ENCODE measurements at places on chromosomes 12 and 14.

GRCh38 chr12:106974511-106974910, 12.4 kb downstream of the MTERF2 start:
- no peak for DNase-seq

DNA sequence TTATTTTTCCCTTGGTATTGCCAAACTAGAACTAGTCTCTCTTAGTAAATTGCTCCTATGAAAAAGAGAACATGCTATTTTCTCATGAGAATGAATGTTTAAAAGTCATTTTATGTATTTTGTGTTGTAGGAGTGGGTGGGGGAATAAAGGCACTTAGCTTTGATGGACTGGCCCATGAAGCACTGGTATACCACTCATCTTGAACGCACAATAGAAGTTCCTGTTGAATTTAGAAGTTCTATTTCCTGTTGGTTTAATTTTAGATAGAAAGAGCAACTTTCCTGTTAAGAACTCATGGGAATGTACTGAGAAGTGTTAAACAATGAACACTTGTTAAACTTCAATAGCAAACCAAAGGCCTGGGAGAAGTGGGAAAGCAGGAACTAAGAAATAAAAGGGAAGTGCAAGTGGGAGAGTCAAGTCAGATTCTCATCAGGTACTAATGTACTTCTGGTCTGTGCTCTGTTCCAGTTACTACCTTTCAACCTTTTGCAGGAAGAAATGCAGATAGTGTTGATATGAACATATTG, 23.1 kb downstream of the TTC6 start:
- no peak for DNase-seq

DNA sequence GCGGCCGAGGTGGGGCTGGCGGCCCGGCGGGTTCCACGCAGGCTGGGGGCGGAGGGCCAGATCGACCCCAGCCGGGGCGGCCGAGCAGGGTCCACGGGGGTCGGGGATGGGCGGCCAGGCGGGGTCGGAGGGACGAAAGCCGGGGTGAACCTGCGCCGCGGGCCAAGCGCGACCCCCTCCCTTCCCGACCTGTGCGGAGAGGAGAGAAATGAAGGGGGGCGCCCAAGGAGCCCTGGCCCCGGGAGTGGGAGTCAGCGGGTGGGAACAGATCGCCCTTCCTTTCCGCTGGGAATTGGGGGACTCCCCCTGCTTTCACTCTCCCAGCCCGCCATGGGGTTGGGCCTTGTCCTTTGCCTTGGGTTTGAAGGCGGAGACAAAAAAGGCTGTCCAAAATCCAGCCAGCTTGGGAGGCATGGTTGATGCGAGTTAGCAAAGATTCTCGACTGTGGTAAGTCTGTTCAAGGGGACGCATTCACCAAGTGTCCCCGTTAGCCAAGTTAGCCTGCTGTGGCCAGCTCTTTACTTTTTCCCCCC, 559 bp upstream of the CKAP4 start:
- peak; percentile 45 for DNase-seq

DNA sequence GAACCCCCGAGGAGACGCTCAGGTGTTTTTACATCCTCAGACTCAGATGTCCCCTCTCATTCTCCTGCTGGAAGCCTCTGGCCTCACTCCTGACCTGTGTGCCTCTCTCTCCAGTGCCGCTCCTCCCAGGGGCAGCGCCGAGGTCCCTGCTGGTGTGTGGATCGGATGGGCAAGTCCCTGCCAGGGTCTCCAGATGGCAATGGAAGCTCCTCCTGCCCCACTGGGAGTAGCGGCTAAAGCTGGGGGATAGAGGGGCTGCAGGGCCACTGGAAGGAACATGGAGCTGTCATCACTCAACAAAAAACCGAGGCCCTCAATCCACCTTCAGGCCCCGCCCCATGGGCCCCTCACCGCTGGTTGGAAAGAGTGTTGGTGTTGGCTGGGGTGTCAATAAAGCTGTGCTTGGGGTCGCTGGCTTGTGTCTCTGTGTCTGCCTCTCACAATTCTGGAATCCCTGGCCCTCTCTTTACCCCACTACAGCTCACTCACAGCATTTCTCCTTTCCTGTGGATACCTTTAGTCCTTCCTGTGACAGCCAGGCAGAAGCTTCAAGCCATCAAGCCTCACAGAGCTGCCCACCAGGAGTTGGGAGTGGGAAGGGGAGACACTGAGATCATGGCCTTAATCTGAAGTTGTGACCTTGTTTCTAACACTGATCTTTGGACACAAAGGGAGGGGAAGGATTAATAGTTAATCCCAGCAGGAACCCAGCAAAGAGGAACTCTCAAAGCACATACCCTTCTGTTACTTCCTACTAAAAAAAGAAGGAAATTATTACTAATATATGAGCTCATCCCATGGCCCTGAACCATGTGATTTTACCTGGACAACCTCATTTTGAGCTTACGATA, 1.1 kb upstream of the SOAT2 start:
- no peak for DNase-seq

DNA sequence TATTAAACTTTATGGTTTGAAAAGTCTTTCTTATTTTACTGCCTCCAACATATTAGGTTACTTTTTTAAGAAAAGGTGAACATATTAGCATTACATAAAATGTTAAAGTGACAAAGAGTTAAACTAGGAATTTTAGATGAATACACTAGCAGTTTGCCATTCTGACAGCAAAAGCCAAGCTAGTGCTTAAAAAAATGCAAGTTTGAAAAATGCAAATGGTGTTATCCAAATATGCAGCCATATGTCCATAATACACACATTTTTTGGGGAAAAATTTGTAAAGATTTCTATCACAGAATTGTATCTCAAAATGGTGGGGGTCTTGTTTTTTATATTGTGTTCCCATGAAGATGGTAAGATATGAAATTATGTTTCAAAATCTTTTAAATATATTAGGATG, 466.1 kb downstream of the FOXG1 start:
- no peak for DNase-seq

- no peak for DNase-seq
These were observed 55.7 kb downstream of the NINJ2 start for GRCh38 chr12:607541-608001.

- no peak for DNase-seq
These were observed 23.5 kb upstream of the RIMBP2 start for GRCh38 chr12:130739571-130739970.

- DNase-seq: peak; percentile 56
These were observed 62.8 kb upstream of the EGLN3 start for GRCh38 chr14:34013721-34014060.

DNA sequence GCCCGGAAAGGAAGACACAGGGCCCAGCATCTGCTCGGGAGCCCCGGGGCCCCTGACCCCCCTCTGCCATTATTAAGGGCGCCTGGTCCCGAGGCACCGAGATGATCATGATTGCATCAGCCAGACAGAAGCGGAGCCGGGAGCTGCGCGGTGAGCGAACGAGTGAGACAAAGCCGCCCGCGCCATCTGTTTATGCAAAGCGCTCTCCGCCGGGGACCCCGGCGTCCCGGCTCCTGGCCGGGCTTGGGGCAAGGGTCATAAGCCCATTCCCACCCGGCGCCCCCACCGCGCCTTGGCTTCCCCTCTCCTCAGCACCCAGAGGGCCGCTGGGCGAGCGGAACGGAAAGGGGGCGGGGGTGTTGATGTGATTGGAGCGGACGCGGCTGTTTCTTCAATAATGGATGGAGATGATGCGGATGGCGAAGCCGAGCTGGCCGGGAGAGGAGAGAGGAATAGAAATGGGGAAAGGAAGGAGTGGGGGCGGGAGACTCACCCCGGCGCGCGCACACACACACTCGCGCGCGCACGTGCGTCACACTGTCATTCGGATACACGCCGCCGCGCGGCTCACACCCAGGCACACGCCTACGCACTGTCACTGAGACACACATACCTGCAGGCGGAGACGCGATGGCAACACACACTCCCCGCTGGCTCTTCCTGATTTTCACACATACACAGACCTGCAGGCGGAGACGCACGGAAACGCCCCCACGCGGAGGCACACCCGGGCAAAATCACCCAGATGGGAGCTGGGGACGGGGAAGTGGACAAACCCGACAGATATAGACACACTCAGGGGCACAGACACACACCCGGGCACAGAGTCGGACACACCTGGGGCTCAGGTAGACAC, 10.7 kb downstream of the STAC3 start:
- DNase-seq: peak; percentile 87

GRCh38 chr12:115648463-115648862, 629.0 kb downstream of the MED13L start:
- DNase-seq: no peak

DNA sequence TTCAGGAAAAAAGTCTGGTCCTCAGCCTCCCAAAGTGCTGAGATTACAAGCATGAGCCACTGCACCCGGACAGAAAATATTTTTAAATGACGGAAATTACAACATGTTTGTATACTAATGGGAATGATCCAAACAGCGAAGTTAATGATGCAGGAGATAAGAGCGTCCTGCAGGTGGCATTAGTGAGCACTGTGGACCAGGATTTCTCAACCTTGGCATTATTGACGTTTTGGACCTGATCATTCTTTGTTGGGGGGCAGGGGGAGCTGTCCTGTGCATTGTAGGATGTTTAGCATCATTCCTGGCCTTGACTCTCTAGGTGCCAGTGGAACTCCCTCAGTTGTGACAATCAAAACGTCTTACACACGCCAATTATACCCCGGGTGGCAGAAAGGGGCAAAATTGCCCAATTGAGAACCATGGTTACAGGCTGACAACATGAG, 34.1 kb downstream of the SCFD1 start:
- peak; percentile 50 for DNase-seq

GRCh38 chr14:70696026-70696425, 54.3 kb downstream of the TTC9 start:
- peak; percentile 21 for DNase-seq

DNA sequence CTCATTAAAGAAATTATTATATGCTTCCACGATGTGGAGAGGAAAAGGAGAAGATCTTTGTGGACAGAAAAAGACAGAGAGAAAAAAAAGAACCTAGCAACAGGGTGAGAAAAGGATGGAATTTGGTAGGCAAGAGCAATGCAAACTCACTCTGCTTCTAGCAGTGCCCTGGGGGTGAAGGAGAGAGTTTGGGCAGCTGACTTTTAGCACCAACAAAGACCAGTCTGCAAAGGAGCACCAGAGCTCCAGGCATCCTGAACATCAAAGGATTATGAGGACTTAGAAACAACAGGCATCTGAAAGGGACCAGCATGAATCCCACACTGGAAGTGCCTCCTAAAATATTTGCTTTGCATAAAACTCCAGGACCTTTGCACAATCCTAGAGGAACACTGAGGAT, 32.8 kb upstream of the RERG start:
- no peak for DNase-seq

GRCh38 chr14:36818794-36819384, 157.2 kb downstream of the PAX9 start:
- no peak for DNase-seq

GRCh38 chr12:19382563-19382962, 56.7 kb upstream of the AEBP2 start:
- DNase-seq: no peak

- DNase-seq: no peak
These were observed 2.9 kb downstream of the KRT79 start for GRCh38 chr12:52831251-52831650.

DNA sequence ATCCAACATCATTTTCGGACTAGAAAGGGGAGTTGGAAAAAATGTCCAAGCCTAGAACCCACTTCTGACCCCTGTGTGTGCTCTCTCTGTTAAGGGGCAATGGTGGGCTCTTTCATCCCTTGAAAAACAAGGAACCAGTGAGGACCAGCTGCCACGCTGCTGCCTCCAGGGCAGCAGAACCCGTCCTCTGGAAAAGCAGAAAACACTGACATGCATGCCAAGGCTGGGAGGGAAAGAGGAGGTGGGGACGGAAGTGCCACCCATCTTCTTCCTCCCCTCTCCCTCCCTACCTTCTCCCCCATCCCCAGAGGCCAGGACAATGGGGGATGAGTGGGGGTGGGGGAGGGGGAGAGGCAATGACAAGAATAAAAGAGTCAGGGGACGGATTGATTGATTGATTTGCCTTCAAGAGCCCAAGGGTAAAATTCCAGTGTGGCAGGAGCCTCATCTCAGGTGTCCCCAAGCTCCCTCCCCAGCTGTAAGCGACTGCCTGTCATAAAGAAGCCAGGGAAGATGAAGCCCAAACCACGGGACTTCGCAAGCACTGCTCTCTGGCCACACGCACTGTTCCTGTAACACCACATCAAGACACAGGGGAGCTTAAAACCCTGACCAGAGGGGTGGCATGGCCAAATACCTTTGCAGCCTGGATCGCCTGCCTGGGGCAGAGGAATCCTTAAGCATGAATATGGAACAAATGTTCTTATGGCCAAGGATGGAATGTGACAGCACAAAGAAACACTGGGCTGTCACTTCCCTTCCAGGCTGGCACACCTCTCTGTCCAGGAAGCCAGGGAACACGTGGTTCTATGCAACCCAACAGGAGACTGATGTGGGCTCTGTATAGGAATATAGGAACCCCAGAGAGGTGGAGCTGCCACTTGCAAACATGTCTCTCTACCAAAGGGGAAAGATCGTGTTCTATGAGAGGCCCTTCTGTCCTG, 38.9 kb upstream of the BDKRB2 start:
- DNase-seq: no peak

DNA sequence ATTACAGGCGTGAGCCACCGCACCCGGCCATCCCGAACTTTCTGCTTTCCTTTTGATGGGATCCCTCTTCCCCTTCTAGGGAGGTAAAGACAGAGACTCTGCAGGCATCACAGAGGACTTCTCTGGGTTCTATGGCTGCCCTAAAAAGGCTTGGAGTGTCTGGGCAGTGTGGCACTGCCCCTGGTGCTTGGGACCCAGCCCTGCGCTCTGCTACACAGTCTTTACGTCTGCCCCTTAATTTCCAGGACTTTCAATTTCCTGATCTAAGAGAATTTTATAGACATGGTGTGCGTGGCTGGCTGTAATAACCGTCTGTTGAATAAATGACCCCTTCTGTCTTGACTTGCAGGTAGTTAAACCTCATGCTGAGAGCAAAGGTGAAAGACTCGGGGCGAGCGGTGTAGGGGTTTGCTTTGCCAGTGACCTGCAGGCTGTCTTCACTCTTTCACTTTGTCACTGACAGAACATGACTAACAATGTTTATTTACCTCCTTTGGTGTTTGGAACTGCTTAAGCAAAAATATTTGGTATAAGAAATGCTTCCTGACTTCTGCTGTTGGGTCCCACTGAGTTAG, 110.9 kb upstream of the MAP1LC3B2 start:
- DNase-seq: no peak

GRCh38 chr12:18683327-18684013, 54.3 kb downstream of the PLCZ1 start:
- no peak for DNase-seq

DNA sequence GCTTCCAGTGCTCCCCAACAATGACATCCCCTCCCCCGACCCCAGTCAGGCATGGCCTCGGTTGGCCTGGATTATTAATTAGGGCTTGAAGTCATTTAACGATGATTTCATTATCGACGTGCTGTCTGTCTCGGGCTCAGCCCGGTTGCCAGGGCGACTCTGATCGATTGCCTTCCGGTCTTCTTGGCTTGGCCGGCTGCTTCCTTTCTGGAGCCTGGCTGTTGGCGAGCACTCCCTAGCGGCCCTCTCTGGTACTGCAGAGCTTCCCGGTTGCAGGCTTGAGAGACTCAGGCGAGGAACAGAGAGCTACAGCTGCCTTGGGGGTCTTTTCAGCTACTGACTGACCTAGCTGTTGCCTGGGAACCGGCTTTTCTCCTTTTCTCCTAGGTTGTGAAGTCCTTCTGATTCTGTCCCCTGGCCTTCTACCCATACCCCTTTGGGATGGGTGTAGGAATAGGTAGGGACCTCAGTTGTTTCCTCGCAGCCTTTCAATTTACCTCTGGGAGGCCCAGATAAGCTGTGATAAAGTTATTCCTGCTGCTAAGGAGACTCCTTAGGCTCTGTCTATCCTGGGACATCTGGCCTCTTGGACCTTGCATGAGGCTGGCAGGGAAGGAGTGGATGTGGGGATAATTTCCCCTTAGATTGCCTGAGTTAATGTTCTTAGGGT, 5.5 kb upstream of the CISTR start:
- DNase-seq: peak; percentile 66
